ENCODE measurements at places on chromosomes 5 and 9.

GRCh38 chr5:108212775-108213346 is 169.0 kb downstream of the FBXL17 start:
- peak; percentile 3 for DNase-seq

- no peak for DNase-seq
Measured at GRCh38 chr5:66542711-66543110, 53.5 kb upstream of the MAST4 start.

GRCh38 chr5:43730832-43731342 is 127.9 kb downstream of the NNT start:
- DNase-seq: no peak

GRCh38 chr5:103057208-103058130 is 62.5 kb downstream of the GIN1 start:
- peak; percentile 74 for DNase-seq

- no peak for DNase-seq
Measured at GRCh38 chr5:58462154-58462553, 2.3 kb upstream of the PLK2 start.
